Bone marrow (tissue), 2 donors: ENCODE measurements at places on chromosomes 5 and 9.
A peak's percentile ranks its signal among the peaks of the same experiment; 100 is the strongest.

DNA sequence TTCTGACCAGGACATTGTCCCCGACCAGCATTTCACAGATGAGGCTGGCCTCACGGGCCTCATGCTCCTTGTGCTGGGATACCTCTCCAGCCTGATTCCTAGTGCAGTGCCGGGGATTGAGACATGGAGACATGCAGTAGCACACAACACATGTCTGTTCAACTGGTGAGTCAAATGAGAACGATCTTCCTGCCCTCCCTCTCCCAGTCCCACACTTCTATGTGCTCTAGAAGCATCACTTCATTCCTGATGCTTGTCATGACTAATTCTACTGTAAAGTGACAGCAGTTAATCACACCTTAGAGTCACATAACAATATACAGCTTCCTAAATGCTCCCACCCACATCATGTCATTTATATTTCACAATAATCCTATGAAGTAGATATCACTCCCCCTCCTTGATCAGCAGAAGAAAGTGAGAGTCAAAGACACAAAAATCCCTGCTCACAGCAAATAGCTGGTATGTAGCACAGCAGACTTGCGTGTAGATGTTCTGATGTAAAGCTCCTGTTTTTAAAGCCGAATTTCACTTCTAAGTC, 101.8 kb downstream of the CCDC192 start:
- no peak for DNase-seq

GRCh38 chr5:69492391-69492922, at the start of gene OCLN:
Gene OCLN (plus strand): TSS chr5:69492790. CDS start chr5:69504245, 11,455 bp downstream.
- no peak for DNase-seq

GRCh38 chr9:33350310-33350709, 52.1 kb downstream of the AQP7 start:
- DNase-seq = no peak

- DNase-seq = no peak
Observed at GRCh38 chr5:150788977-150789376, 10.4 kb downstream of the SMIM3 start.

DNA sequence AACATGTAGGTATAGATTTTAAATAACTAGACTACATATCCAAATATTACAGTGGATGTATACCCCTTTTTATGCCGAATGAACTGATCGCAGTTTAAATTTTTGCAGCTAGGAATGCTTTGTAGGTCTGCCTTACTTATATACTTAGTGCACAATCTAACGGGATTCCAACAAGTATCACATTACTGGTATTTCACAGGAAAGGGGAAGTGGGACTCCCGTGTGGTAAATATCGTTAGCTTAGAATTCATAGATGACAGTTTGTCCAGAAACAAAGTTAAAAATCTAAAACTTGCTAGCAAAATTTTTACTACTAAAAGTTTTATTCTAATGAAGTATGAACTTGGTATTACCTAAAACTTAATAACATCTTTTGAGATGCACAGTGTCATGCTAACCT, 193.5 kb upstream of the TLX3 start:
- DNase-seq = no peak

GRCh38 chr5:132883261-132883834, 9.9 kb downstream of the LEAP2 start:
- DNase-seq = peak; percentile 54

DNA sequence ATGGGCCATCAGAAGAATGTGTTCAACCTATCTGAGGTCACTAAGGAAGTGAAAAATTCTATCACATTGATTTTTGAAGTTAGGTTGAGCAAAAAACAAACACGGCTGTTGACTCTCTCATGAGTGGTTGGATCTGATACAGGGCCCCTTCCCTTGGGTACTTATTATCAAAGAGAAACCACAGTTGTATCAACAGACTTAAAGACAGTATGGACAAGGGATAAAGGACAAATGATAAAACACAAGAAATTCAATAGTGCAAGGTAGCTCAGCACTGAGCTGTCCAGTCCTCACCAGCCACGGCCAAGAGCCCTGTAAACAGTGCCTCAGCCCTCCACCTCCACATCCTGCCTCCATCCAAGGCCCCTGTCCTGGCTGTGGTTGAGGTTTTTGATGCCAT, 86.9 kb downstream of the UBE2QL1 start:
- no peak for DNase-seq

DNA sequence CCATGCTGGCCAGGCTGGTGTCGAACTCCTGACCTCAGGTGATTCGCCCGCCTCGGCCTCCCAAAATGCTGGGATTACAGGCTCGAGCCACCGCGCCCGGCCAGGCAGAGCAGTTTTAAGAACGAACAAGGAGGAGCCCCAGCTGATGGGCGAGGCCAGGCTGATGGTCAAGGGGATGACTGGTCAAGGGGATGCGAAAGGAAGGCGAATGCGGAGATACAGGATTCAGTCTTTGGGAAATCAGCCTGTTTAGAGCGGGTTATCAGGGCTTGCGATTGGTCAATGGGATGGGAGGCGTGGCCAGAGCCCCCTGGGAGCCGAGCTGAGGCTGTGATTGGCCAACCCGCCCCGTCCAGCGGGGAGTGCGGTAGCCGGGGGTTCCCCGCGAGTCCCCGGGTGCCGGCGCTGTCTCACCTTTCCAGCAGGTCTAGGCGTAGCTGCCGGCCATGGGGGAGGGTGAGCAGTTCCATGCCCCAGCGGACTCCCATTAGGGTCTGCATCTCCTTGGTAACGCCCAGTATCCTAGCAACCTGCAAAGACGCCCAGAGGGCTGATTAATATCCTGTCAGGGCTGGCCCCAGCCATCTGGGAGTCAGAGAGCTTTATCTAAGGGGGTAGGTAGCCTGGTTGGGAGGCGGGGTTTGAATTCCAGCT, 7.5 kb upstream of the TOR2A start:
- DNase-seq = no peak

DNA sequence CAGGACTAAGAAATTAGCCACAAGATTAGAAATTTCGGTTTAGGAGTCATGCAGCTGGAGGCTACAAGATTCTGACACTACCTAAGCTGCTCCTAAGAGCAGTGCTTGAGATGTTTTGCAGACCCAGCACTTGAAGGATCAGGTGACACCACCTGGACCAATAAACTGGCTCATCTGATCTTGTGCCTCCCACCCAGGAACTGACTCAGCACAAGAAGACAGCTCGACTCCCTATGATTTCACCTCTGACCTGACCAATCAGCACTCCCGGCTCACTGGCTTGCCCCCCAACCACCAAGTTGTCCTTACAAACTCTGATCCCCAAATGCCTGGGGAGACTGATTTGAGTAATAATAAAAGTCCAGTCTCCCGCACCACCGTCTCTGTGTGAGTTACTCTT, 170.4 kb downstream of the TTC39B start:
- no peak for DNase-seq

DNA sequence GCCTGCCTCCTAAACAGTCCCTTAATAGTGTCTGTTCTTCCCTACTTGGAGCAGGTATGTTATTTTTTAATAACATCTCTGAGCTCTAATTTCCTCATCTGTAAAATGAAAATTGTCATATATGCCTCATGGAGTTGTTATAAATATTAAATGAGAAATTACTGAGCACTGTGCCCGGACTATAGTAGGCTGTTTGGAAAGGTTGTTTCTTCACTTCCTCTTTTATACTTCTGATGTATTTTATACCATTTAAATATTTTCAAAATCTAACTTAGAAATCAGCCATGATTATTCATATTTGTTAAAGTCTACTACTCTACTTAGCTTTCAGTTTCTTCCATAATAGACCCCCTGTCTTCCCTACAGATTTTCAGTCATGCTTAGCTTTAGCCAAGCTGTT, 30.5 kb upstream of the HAPLN1 start:
- no peak for DNase-seq

DNA sequence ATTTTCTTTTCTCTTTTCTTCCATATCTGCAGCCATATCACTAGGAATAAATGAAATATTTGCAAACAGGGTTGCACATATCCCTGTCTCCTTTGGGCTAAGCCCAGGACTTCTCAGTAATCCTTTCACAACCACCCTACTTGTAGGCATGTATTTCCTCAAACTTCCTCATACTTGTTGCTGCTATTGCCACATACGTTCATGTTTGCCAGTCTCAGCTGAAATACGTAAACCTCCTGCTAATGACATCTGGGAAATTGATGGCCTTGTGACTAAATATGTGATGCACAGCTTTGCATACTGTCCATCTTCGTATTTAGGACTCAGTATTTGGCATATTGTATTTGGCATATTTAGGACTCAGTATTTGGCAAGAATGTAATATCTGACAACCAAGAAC, 224.6 kb downstream of the PLK2 start:
- DNase-seq = no peak

GRCh38 chr9:123399803-123400378, 43.9 kb downstream of the CRB2 start:
- DNase-seq = no peak

DNA sequence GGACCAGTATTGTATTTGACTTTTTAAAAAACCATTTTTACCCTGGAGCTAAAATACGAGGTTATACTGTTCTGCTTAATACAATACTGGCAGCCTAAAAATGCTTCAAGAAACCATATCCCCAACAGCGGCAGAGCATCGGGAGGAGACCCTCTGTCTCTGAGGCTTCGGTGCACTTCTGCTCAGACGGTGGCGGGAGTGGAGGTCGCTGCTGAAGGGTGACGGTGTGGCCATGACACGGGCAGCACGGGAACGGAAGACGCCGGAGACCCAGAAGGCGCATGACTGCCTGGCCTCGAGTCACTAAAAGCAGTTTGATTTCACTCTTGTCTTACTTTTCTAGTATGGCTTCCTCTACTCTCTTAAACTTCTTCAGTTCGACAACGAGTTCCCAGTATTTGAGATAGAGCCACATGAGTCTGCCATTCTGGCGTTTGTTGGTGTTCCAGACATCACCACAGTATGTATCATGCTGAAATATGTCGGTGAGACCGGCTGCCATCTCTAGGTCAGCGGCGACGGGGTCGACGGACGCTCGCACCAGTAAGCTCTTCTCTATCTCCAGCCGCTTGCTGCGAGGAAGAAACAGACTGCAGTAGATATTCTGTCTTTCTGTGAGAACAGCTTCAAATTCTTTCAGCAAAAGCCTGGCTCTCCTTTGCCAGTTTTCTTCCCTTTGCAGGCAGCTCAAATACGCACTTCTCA, 12.8 kb downstream of the CCDC127 start:
- no peak for DNase-seq

DNA sequence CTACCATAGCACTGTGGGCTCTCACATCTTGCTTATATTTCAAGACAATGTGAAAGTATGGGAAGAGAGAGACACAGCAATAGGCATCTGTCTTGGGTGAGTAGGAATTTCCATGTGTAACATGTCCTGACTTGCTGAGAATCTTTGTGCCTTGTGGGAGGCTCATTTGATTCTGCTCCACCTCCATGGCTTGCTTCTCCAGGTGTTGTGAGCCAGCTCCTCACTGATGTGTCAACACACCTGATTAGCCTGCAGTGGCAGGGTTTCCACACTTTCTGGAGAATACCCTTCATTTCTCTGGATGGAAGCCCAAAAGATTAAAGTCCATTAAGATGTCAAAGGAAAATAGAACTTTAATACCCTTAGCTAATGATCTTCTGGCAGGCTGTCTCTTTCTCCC, 613.6 kb downstream of the ZNF608 start:
- DNase-seq = no peak
